ENCODE measurements at places on chromosomes 5 and 9.
A peak's percentile ranks its signal among the peaks of the same experiment; 100 is the strongest.

GRCh38 chr5:95782181-95782580 is 40.3 kb downstream of the GLRX start:
- no peak for DNase-seq

- no peak for DNase-seq
These were observed 304.8 kb upstream of the ZNF462 start for GRCh38 chr9:106557996-106558667.

DNA sequence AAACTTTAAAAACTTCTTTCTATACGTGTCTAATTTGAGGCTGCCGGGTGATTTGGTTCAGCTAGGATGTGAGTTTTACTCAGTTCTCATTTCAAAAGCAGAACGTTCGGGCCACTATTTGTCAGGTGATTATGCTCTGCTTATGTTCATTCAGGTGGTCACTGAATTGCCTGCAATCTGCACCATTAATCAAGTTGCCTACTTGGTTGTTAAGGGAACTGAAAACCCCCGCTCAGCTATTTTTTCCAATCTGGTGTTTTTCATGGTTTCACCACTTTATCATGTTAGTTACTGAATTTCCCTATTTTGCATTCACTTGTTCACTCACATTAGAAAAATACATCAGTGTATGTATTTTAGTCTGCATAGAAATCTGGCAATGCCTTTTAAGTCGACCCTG is 523.0 kb downstream of the CSNK1G3 start:
- no peak for DNase-seq

- DNase-seq, result no peak
These were observed 47.9 kb downstream of the TNFSF15 start for GRCh38 chr9:114757984-114758383.

- DNase-seq, result no peak
These were observed 660.8 kb downstream of the TLE1 start for GRCh38 chr9:81028504-81028903.

DNA sequence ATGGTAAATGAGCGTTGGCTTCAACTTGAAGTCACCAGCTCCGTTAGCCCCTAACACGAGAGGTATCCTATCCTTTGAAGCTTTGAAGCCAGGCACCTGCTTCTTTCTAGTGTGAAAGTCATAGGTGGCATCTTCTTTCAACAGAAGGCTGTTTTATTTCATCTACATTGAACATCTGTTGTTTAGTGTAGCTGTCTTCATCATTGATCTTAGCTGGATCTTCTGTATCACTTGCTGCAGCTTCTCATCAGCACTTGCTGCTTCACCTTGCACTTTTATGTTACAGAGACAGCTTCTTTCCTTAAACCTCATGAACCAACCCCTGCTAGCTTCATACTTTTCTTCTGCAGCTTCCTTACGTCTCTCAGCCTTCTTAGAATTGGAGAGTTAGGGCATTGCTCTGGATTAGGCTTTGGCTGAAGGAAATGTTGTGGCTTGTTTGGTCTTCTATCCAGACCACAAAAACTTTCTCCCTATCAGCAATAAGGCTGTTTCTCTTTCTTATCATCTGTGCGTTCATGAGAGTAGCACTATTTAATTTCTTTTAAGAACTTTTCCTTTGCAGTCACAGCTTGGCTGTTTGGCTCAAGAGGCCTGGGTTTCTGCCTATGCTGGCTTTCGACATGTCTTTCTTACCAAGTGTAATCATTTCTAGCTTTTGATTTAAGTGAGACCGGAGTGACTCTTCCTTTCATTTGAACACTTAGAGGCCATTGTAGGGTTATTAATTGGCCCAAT is 47.2 kb downstream of the PCSK5 start:
- DNase-seq, result peak; percentile 39

- DNase-seq, result peak; percentile 65
These were observed 80.8 kb downstream of the NTNG2 start for GRCh38 chr9:132242621-132243155.

- DNase-seq, result no peak
These were observed 183.4 kb downstream of the TMEM38B start for GRCh38 chr9:105877721-105878120.

GRCh38 chr9:86577420-86578333 is 223.5 kb upstream of the TUT7 start:
- DNase-seq, result no peak

- no peak for DNase-seq
These were observed 77.1 kb downstream of the BAAT start for GRCh38 chr9:101307524-101308213.

DNA sequence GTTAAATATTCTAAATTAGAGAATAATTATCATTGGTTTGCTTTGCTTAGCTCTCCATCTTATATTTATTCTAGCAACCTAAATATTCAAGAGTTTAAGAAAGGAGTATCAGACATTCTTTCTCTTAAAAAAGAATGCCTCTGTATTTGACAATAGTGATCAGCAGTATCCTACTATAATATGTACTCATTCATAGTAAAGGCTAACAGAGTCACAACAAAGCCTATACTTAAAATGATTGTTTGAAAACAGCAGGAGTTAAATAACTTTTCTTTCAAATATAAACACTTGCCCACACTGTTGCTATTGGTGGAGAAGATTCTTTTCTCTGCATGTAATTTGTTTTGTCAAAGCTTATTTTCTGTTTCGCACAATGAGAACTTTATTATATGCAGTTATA is 178.4 kb downstream of the PTPRD start:
- DNase-seq, result no peak

GRCh38 chr9:22129133-22129532 is 120.0 kb upstream of the CDKN2B start:
- DNase-seq, result no peak

- no peak for DNase-seq
These were observed 27.2 kb downstream of the NEK6 start for GRCh38 chr9:124284940-124285441.

DNA sequence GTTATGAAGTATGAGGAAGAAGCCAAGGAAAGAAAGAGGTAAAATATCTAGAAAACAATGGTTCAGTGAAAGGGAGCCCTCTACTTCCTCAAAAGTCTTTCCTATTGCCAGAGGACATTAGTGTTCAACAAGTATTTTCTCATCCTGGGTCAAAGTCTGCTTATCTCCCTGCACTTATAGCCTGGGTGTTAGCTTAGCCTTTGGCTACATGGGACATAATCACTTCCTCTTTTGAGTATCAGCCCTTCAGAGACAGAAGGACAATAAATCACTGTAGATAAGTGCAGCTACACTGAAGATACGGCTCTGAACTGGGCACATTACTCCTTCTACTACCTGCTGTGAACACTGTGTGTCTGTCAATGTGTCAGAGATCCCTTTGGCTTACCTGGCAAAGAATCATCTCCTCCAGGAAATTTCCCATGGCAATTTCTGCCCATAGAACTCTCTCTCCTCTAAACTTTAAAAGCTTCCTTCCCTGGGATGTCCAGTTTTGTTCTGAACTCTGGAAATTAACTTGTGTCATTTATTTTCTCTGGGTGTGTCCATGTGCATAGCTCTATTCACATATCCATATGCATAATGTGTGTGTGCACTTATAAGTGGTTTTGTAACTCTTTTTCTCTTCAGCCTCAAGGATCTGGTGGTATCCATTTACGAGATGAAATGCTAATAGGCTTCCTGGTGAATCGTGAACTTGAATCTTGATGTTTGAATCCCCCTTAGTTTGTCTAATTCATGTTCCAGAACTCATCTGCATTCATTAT is 30.0 kb upstream of the RECK start:
- peak; percentile 96 for DNase-seq

DNA sequence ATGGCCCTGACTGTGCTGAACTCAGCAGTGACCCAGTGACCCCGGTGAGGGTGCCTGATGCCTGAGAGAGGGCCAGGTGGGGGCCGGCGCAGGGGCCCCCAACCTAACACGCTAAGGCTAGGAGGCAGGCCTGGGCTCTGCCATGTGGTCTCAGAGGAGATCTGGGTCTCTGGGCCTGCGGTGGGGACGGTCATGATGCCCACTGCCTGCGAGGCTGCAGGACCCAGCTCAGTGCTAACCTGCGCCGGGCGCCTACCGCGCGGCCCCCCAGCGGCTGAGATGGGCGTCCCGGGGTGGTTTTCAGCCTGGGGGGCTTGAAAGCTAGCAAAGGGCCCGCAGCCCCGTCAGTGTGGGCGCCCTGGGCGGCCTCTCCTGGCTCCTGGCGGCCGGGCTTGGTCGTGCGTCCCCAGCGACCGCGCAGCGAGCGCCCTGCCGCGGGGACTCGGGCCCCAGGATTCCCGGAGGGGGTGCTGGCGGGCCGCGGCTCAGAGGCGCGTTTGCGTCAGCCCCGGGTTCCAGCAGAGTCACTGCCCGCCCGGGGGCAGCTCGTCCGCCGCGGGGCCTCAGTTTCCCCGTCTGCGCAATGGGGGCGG is 2.5 kb downstream of the EGFL7 start:
- peak; percentile 47 for DNase-seq

DNA sequence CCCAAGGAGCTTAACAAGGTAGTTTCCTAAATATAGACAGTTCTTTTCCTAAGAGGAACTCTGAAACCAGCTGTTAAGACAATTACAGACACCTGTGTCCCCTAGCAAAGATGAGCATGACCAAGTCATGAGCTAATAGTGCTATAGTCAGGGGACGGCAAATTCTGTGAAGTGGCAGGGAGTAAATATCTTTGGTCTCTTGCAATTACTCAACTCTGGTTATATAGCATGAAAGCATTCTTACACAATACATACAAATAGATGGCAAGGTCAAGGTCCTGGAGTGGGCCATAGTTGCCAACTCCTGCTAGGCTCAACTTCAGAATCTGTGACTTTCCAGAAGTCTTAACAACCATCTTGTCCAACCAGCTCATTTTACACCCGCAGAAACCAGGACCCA is 103.7 kb downstream of the RFK start:
- DNase-seq, result no peak

- DNase-seq, result peak; percentile 26
These were observed 467.7 kb upstream of the MEF2C start for GRCh38 chr5:89350684-89351083.

- DNase-seq, result no peak
These were observed 294.1 kb upstream of the TUT7 start for GRCh38 chr9:86648156-86648827.

DNA sequence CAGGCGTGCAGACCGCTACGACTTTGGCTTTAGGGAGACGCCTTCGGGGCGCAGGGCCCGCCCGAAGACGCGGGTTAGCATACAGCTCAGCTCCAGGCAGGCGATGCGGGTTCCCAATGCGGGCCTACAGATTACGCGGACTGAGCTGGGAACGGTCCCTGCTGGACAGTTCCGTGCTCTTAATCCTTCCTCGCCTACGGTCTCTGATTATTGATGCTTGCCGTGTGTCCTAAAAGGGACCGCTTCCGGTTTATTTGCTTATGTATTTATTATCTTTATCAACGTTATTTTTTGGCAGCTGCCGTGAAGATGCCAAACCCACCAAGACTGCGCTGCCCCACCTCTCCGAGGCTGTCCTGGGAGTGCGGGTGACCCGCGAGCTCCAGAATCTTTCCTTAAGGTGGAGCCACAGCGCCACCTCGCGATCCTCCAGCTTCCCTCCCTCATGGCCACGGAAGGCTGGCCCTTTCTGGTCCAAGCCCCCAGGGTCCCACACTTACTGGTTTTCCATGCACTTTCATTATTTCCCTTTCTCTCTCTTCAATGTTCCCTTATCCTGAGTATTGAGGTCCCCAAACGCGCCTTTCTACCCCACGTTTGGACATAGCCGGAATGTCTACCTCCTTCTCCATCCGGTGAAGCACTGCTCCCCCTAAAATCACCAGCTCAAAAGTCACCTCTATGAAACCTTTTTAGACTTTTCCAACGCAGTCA is 7.0 kb upstream of the EBF1 start:
- peak; percentile 78 for DNase-seq

GRCh38 chr9:123544007-123544827 is 188.2 kb downstream of the CRB2 start:
- DNase-seq, result peak; percentile 55

GRCh38 chr5:92581249-92581648 is 999.8 kb downstream of the NR2F1-AS1 start:
- DNase-seq, result no peak

DNA sequence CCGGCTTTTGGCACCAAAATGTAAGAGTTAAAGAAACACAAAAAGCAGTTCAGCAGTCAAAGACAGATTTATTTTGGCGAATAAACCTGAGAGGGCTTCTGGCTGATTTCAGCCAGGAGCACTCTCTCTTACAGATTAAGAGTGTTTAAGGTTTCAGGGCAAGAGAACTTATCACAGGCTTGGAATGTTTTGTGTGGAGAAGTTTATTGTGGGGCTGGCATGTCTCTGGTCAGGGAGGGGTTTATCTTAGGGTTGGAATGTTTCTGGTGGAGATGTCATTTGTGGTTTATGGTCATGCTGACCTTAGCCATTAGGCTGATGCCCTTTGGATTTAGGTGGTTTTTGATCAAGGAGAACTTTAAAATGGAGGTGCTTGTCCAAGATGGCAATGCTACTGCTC is 622.3 kb upstream of the PTPRD start:
- DNase-seq, result no peak

DNA sequence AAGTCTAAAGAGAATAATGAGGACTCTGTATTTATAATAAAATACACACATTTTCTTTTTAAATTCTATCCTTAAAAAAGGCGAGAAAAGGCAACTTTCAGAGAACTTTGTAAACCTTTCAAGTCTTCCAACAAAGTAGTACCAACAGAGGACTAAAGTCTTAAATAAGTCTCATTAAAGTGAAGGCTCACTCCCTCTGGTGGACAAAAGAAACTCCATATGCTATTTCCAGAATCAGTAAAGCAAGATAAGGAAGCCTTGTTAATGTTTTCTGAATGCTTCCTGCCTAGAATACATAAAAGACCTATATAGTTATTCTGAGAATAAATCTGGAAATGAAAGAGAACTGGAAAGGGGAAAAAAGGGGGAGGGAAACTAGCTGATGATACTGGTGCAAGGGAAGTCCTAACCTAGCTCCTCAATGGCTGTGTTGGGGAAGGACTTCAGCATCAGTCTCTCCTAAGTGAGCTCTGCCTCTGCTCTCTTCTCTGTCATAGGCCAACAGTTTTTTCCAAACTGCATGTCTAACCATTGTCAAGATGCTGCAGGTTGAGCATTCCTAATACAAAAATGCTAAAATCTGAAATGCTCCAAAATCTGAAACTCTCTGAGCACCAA is 7.2 kb downstream of the HMGCS1 start:
- DNase-seq, result peak; percentile 91

DNA sequence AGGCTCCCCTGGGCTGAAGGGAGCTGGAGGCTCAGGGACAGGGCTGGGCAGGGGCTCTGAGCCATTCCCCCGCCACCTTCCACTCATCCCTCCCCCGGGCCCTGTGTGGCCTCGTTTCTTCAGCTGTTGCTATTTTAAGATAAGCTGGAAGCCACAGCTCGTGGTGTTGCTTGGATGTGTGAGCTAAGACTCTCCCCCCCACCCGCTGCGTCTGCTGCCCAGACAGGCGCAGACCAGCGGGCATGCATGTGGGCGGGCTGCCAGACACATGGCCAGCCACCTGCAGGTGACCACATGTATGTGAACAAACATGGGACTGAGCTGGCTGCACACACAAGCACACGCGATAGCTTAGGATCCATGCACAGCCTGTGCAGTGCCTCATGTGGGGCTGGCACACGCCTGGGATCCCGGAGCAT is 8.7 kb downstream of the SNCB start:
- DNase-seq, result peak; percentile 37

DNA sequence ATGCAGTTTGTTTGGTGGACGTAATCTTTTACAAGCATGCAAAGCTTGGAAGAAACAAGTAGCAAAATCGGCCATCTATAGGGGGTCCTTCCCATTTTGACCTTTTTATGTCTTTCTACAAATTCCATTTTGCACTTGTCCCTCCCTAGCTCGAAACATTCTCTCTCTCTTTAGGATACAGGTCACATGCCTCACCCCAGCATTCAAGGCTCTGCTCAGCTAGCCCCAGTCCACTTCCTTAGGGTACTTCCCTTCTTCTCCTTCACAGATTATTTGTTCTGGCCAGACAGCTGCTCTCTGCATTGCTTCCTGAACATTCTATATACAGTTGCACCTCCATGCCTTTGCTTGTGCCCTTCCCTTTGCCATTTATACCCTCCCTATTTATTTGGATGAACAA is 31.7 kb upstream of the TRIM14 start:
- no peak for DNase-seq

All from OCI-M1 (cell line).